GOT3 (cell line): ENCODE measurements at places on chromosomes 7 and 10.

DNA sequence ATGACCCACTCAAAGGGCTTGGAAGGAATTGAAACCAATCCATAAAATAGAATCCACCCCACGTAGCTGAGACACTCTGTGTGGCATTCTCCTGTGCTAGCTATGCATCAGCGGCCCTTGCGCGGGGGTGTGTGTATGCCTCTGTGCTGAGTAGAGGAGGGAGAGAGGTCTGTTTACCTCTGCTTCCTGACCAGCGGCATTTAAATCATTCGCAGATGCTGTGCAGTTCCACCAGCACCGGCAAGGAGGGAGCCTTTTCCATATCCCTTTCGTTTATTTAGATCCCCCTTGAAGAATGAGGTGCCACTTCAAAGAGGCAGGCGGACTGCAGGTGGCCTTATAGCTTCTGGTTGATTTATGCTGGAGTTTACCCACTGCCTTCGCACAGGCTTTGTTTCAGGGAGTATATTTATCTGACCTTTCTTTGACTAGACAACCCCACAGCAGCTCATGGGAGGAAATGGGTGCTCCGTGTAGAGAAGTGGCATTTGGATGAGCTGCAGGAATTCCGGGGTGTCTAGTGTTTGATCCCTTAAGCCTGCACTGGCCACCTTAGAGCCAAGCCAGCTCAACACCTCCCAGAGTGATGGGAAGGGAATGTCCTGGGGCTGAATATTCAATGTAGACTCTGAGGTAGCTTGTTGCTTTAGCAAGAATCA lies 11.4 kb downstream of the C10orf53 start:
- DNase-seq: no peak

DNA sequence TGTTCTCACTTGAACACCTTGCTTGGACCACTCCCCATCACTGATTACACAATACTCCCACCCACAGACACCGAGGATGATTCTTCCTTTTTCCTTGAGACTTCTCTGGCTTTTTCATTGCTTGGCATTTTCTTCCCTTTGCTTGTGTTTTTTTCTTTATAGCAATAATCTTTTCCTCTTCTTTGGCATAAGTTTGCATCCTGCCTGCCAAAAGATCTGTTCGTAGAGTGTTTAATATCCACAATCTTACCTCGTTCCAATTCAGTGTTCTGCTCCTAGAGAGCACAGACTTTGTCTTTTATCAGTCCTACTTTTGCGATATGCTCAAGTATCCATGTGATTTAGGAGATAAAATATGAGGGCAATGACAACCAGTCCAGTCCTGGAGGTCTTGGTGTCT lies 303.3 kb upstream of the CDC14C start:
- DNase-seq: no peak

DNA sequence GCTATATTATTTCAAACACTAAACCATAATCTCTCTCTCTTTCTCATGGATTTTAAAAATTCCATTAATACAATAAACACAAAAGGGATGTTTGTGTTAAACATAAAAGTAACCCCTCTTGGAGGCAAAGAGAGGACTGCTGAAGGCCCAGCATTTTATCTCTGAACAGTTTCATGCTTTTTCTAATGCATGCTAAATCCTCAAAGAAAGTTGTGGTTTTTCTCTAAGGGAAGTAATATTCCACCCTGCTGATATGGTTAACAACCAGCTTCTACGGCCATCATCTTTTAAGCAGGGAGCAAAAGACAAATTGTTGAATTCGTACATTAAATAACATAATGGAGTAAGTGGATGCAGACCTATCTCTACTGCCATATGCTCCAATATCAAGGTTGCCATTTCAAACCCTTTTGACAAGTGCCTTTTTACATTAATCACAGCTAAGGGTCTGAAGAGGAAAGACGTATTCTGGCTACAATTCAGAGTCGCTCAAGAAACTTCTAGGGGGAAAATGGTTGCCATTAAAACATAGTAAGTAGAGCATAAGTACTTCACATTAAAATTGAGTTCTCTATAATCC lies 103.1 kb downstream of the SLC25A13 start:
- no peak for DNase-seq

GRCh38 chr10:97584060-97584797 lies at the start of gene HOGA1:
HOGA1 (plus strand) TSS chr10:97584389; CDS start chr10:97584704, 315 bp downstream.
- peak; percentile 68 for DNase-seq

- DNase-seq: no peak
Observed at GRCh38 chr10:87860156-87860795, 3.1 kb downstream of the KLLN start.

DNA sequence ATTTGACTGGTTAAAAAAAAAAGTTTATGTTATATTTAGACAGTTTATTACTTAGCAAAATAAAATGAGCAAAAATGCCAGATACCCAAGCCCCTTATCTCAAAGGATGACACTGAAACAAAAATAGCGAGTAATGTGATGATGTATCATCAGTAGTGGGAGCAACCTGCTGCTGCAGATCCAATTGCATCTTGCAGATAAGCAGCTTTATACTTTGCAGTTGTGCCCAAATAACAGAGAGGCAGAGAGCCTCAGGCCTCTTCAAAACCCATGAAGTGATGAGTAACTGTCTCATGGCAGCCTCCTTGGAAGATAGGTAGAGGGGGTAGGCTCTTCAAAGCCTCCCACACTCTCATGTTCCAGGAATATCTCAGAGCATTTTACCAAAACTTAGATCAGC lies 468.2 kb upstream of the LRRTM3 start:
- DNase-seq: no peak

GRCh38 chr10:52313933-52314821 lies at the start of gene DKK1:
DKK1 (plus strand) TSS chr10:52314281; CDS start chr10:52314435, 154 bp downstream.
- DNase-seq: peak; percentile 59

GRCh38 chr10:119090968-119091367 lies 10.4 kb upstream of the EIF3A start:
- DNase-seq: no peak

- DNase-seq: no peak
Observed at GRCh38 chr7:100699018-100699417, 5.0 kb upstream of the GIGYF1 start.

DNA sequence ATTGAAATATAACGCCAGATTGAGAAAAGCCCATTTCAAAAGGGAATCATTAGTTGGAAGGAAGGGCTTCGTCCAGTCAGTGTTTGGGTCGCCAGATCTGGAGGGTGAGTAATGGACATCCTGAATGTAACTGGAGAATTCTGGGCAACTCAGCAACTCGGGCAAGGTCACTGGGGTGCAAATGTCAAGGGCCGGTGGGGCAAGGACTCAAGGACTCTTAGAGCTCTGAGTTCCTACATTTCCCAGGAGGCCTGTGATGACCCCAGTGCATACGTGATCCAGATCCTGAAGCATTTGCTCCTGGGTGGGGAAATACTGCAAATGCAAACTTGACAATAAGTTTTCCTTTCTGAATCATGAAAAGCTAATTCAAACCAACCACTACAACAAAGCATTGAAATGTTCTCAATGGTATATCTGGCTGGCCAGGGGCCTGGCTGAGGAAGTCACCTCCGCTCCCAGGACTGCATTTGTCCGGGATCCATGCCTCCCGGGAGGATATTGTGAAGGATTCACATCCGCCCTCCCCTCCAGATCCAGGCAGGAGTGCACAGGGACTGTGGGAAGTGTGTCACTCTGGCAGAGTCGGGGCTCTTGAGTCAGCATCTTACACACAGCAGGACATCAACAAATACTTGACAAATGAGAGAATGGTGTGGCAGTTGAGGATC lies 164.0 kb downstream of the FANK1 start:
- DNase-seq: peak; percentile 32
